Stimulated activated CD8-positive, alpha-beta memory T cell treated with anti-CD3 and anti-CD28 coated beads, Interleukin-15, amount 100 ng/mL, for 48 hours (primary cell): ENCODE measurements at places on chromosomes 4 and X.
A peak's percentile ranks its signal among the peaks of the same experiment; 100 is the strongest.

- DNase-seq, result no peak
These were observed 33.5 kb upstream of the AMOT start for GRCh38 chrX:112874175-112874574.

- no peak for DNase-seq
These were observed 36.5 kb downstream of the DCHS2 start for GRCh38 chr4:154455111-154455510.

DNA sequence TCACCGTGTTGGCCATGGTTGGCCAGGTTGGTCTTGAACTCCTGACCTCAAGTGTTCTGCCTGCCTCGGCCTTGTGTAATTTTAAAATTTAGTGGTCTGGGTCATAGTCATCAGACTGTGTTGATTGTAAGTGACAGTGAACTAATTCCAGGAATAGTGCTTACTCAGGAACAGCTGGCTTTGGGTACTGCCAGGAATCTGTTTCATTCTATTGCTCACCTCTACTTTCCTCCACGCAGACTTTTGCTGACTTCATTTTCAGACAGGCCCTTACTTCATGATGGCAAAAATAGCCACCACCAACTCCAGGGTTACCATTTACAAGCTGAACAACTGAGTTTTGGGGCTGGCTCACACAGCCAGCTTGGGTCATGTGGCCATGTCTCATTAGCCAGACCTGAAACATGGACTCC lies 54.6 kb downstream of the FNIP2 start:
- no peak for DNase-seq

DNA sequence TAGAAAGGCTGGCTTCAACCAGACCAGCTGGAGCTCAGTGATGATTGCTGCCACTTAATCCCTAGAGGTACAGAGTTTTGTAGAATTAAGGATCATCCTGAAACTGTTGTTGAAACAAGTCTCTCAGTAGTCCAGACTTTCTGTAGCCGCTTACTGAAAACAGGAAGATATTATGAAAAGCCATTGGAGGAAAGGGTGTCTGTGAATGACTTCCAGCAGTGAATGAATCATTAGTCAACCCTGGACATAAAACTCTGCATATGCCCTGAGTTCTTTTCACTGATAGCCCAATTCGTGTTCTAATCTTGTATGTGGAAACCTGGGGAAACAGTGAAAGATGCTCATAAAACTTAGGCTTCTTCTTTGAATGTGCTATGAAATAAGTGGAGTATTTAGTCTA lies 14.8 kb downstream of the HOPX start:
- DNase-seq, result no peak

GRCh38 chrX:69616457-69617203 lies 717 bp downstream of the EDA start:
- DNase-seq, result no peak

DNA sequence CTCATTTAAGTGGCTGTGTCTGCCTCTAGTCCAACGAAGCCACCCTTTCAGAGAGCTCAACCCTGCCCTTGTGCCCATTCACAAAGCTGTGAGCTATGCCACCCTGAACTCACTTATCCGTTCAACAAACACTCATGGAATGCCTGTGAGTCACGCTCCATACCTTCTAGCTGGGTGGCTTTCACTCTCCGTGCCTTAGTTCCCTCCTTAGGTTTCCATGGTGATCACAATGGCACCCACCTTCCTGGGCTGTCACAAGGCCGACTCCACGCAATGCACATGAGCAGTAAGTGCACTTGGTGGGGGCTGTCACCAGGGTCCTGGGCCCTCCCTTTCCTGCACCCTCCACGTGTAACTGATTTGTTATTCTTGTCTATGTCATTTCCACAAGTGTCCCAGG lies 37.2 kb upstream of the PPP2R2C start:
- DNase-seq, result no peak

DNA sequence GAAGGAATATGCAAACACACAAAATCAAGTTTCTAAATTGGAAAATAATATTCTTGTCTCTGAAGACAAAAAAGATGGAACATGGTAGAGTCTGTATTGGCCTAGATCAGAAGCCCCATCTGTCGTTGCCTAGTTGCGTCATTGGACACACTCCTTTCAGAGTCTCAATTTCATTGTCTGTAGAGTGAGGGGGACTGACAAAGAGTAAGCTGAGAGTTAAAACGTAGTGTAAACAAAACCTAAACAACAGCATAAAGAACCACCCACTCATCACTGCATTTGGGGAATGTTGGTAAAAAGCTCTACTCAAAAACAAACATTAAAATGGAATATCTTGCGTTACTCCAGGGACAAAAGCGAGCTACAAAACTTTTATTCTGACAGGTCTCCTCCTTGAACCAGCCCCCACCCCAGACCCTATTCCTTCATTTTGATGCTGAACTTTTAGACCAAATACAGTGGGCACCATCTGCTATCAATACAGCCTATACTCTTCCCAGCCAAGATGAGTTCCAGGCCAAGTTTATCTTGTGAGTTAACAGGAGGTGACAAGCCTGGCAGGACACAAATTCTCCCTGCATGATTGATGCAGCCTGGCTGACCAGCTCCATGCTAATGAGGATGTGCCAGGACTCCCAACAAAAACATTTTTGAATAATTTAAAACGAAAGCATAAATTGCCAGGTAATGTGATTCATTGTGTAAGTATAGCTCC lies 125.2 kb downstream of the COL25A1 start:
- no peak for DNase-seq

GRCh38 chr4:126268106-126268505 lies 953.4 kb downstream of the FAT4 start:
- no peak for DNase-seq

GRCh38 chr4:146654687-146655520 lies 16.2 kb downstream of the POU4F2 start:
- no peak for DNase-seq

DNA sequence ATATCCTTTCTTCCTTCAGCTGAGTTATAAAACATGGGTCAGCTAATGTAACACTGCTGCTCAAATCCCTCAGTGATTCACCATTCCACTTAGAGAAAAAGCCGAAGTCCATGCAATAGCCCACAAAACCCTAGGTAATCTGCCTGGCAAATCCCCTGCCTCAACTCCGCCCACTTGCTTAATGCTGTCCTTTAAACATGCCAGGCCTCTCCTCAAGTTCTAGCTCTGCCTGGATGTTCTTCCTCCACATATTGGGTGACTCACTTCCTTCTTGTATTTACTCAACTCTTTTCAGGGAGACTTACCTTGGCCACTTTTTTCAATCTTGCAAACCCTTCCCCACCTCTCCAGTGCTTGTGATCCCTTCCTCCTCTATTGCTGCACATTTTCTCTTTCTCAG lies 89.8 kb downstream of the EMCN start:
- no peak for DNase-seq

GRCh38 chr4:6709230-6710114 lies at the start of gene MRFAP1L1:
Gene MRFAP1L1 (minus strand): TSS chr4:6709865. CDS start chr4:6709629, 236 bp downstream.
- DNase-seq, result peak; percentile 96

GRCh38 chrX:11996810-11997209 lies 141.5 kb upstream of the FRMPD4 start:
- DNase-seq, result no peak

DNA sequence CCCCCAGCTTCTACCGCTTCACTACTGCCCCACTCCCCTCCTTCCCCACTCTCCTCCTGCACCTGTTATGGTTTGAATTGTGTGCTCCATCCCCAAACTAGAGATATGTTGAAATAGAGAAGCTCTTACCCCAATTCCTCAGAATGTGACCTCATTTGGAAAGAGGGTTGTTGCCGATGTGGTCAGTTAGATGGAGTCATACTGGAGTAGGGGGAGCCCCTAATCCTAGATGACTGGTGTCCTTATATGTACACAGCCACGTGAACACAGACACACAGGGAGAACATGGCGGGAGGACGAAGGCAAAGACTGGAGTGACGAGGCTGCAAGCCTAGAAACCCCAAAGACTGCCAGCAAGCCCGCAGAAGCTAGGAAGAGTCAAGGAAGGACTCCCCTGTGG lies 84.3 kb downstream of the FHDC1 start:
- no peak for DNase-seq

DNA sequence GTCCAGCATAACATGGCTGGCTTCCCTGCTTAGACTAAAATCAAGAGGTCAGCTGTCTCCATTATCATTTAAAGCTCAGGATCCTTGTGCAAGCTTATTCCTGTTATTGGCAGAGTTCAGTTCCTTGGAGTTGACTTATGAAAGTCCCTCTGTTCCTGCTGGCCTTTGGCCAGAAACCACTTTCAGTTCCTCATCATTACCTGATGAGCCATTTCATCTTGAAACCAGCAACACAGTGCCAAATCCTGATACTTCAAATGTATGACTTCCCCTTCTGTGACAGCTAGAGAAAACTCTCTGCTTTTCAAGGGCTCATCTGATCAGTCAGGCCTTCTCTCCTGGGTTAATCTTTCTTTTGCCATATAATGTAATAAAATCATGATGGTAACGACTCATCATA lies 110.6 kb upstream of the FSTL5 start:
- no peak for DNase-seq

DNA sequence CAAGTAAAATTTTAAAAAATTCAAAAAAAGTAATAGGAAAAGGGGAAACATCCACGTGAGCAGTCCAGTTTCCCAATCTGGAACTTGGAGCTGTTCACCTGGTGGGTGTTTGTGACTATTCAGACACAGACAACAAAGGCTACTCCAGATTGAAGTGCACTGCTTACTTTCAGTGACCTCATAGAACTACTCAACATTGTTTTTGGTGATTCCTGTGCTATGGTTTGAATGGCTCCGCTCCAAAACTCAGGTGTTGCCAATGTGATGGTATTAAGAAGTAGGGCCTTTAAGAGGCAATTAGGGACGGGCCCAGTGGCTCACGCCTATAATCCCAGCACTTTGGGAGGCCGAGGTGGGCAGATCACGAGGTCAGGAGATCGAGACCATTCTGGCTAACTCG lies 22.1 kb downstream of the SH3RF1 start:
- DNase-seq, result no peak

GRCh38 chrX:150224676-150225075 lies 138.4 kb upstream of the MAMLD1 start:
- no peak for DNase-seq

- no peak for DNase-seq
These were observed 28.9 kb upstream of the GPC4 start for GRCh38 chrX:133444196-133444595.

DNA sequence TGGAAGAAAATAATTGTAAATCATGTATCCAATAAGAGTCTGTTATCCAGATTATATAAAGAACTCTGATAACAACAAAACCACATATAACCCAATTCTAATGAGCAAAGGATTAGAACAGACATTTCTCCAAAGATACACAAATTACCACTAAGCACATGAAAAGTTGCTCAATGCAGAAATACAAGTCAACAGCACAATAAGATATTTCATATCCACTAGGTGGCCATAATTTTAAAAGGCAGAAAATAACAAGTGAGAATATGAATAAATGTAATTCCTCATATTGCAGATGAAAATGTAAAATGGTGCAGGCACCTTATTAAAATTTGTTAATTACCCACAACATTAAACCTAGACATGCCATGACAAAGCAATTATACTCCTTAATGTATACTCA lies 73.9 kb upstream of the ZCCHC13 start:
- DNase-seq, result no peak

- DNase-seq, result no peak
These were observed 6.7 kb upstream of the MSX1 start for GRCh38 chr4:4852591-4853362.

GRCh38 chr4:95610061-95610569 lies 61.3 kb upstream of the UNC5C start:
- DNase-seq, result no peak

GRCh38 chrX:15468036-15468435 lies 25.1 kb downstream of the PIR start:
- DNase-seq, result no peak

- no peak for DNase-seq
These were observed 1469.6 kb downstream of the PCDH7 start for GRCh38 chr4:32189788-32190187.

DNA sequence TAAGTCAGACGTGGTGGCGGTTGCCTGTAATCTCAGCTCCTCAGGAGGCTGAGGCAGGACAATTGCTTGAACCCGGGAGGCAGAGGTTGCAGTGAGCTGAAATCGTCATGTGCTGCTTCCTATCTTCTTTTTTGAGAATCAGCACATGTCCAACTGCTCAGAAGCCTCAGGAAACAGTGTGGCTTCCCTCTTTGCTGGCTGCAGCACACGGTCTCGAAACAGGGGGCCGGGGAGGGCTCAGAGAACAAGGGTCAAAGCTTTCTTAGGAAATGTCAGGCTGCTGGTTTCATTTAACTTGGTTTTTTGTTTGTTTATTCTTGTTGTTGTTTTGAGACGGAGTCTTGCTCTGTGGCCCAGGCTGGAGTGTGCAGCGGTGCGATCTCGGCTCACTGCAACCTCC lies 31.3 kb downstream of the CRLF2 start:
- DNase-seq, result no peak

DNA sequence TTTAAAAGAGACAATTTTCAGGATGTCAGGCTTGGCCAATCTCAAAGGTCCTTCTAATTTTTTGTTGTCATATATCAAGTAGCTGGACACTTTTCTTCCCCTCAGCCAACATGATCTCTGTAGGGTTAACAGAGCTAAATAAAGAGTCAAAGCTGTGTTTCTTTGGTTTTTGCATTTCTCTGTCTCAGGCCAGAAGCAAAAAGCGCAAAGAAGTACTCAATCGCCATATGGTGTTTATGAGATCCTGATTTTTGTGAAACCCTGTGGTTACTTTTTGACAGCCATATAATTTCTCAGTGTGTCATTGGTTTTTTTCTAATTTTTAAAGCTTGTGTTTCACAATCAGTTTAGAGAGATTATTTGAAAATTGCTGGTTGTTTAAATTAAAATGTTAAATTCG lies 111.9 kb downstream of the MAPK10 start:
- DNase-seq, result no peak

GRCh38 chr4:95363966-95364365 lies 184.8 kb downstream of the UNC5C start:
- no peak for DNase-seq

- DNase-seq, result no peak
These were observed 51.7 kb upstream of the SLC10A4 start for GRCh38 chr4:48431401-48431800.

DNA sequence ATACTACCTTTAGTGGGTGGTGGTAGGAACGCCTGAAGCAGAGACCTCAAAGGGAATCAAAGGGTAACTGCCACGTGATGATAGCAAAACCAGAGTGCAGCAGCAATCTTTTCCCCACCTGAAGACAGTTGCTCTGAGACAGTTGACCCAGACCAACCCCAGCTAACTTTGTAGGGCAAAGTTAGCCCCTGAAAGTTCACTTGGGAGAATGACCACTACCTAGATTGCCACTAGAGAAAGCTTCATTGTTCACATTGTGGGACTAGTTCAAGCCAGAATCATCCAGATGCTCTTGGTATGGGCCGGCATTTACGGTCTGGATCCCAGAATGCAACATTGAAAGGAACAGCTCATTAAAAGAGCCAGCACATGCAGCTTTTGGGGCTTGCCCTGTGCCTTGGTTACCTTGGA lies 4.1 kb downstream of the SEPTIN6 start:
- DNase-seq, result no peak

GRCh38 chrX:46703980-46704379 lies 54.9 kb downstream of the SLC9A7 start:
- no peak for DNase-seq

DNA sequence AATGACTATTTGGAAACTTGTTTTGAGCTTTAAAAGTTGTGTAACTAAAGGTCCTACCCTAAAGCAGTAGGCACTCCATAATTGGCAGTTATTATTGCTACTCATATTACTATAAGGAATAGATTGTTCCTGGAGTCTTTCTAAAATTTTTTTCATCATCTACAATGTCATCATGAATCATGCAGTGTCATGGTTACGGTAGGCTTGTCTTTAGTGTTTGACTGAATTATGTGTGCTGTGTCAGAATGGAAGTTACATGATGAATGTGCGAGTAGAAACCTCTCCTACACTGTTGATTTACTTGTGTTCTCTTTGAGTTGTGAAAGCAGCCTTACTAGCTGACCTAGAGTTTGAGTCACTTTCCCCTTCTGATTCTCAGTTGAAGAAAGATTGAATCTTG lies 1099.9 kb downstream of the RAPGEF2 start:
- DNase-seq, result no peak
